ENCODE measurements at places on chromosomes 1 and 21.

- H3K4me1 ChIP-seq: peaks cover 33% of the 10 kb centered on the region
- H3K36me3 ChIP-seq: peaks cover 21% of the 10 kb centered on the region
- peak; percentile 74 for DNase-seq
- H3K27ac ChIP-seq: peak overlapping the region; percentile 60
- H3K27me3 ChIP-seq: no peaks in the 10 kb centered on the region
Observed at GRCh38 chr21:39388038-39388810, 39.3 kb upstream of the HMGN1 start.

DNA sequence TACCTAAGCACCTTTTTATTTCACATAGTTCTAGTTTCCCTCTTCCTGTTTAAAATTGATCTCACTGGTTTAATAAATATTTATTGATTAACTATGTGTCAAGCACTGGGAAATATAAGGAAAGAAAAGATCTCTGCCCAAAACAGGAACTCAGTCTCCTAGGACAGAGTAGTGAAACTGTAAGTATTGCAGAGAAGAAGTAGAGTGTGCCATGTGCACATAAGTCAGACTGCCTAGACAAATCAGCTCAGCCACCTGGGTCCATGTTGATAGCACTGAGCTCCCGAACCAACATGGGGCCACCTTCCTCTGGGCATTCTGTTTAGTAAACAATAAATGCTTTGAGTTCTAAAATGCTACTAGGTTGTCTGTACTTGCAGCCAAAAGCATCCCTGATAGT is 9.8 kb upstream of the SSX2IP start:
- H3K36me3 ChIP-seq: no peaks in the 10 kb centered on the region
- H3K4me1 ChIP-seq: no peaks in the 10 kb centered on the region
- no peak overlapping the region for H3K27ac ChIP-seq

DNA sequence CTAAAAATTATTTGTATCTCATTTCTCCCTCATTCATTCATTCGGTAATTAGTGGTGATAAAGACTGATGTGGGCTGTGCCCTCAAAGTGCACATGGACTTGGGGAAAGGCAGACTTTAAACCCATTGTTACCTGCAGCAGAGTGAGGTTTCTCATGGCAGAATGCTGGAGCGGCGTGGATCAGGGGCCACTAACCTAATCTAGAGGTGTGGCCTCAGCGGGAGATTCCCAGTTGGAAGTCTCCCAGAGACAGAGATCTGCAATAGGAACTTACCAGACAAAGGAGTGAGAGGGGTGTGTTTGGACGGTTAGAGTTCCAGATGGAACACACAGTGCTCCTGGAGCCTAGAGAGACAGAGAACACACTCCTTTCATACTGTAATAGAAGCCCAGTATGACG is 73.5 kb downstream of the VPS26C start:
- no peaks in the 10 kb centered on the region for H3K27me3 ChIP-seq
- H3K4me1 ChIP-seq: no peaks in the 10 kb centered on the region
- H3K4me3 ChIP-seq: no peak overlapping the region
- peaks cover 81% of the 10 kb centered on the region for H3K36me3 ChIP-seq

DNA sequence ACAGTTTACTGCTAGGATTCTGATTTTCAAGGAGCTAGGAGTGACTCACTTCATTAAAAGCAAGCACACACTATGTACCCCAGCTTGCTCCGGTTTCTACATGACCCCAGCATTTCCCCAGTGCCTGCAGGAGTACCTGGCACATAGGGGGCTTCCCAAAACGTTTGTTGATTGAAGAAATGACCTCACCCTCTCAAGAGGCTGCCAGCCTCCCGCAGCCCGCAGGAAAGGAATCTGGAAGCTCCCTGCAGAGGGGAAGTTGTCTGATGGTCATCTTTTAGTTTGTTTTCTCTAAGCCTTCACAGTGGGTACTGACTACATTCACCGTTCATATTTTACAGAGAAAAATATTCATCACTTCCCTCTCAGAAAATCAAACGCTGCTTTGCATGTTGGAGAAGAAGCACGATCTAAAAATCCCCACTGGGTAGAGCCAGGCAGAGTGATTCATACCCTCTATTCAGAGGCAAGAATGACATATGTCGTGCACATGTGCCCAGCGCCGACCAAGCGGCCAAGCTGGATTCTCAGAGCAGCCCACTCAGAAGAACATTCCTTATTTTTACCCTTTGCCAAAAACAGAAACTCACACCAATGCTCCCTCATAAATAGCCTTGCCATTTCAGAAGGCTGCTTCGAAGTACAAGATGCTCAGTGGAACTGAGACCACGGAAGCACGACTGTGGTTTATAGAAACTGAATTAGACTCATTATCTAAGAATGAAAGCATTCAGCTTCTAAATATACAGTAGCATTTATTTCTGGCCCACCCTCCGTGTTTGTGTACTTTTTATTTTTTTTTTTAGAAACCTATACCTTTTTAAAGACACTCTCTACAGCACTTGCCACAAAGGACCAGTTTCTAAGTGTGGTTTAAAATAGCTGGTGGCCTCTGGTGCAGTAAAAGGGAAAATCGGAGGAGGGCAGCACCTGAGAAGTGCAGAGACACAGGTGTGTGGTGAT is 143.2 kb downstream of the MIS18A start:
- no peaks in the 10 kb centered on the region for H3K36me3 ChIP-seq
- no peaks in the 10 kb centered on the region for H3K4me1 ChIP-seq
- H3K27ac ChIP-seq: no peak overlapping the region
- peaks cover 20% of the 10 kb centered on the region for H3K27me3 ChIP-seq
- no peak overlapping the region for H3K4me3 ChIP-seq

DNA sequence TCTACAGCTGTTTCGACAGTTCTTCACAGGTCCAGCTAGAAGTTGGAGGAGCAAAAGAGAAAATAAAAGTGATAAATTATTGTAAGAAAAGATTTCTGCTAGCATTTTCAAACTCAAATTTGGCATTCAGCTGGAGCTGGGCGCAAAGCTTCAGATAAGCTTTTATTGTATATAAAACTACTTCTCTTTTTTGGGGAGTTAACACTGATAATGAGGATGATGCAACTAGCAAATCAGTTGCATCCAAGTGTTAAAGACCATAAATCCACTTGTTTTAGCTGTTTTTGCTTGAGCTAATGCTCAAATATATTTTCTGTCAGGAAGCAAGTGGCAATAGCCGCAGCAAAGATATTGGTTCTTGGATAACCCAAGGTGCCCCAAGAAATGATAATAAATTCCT is 127.1 kb upstream of the PKN2 start:
- H3K27ac ChIP-seq: no peak overlapping the region
- H3K4me1 ChIP-seq: no peaks in the 10 kb centered on the region
- H3K4me3 ChIP-seq: no peak overlapping the region
- no peak for DNase-seq

GRCh38 chr1:111891566-111891965 is 97.9 kb downstream of the KCND3 start:
- H3K36me3 ChIP-seq: no peaks in the 10 kb centered on the region
- no peak for DNase-seq

- peaks cover 3% of the 10 kb centered on the region for H3K4me1 ChIP-seq
- no peak overlapping the region for H3K27ac ChIP-seq
- H3K4me3 ChIP-seq: no peak overlapping the region
- no peaks in the 10 kb centered on the region for H3K36me3 ChIP-seq
- no peaks in the 10 kb centered on the region for H3K27me3 ChIP-seq
Observed at GRCh38 chr1:181129771-181130606, 41.5 kb downstream of the IER5 start.

- no peak overlapping the region for H3K27ac ChIP-seq
- H3K27me3 ChIP-seq: no peaks in the 10 kb centered on the region
- no peaks in the 10 kb centered on the region for H3K4me1 ChIP-seq
- H3K36me3 ChIP-seq: peaks cover 55% of the 10 kb centered on the region
Observed at GRCh38 chr21:46443910-46444309, 14.8 kb upstream of the DIP2A start.

GRCh38 chr1:6273380-6273891 is 12.5 kb upstream of the GPR153 start:
- no peak overlapping the region for H3K4me3 ChIP-seq
- H3K36me3 ChIP-seq: no peaks in the 10 kb centered on the region
- no peak for DNase-seq
- no peaks in the 10 kb centered on the region for H3K4me1 ChIP-seq

DNA sequence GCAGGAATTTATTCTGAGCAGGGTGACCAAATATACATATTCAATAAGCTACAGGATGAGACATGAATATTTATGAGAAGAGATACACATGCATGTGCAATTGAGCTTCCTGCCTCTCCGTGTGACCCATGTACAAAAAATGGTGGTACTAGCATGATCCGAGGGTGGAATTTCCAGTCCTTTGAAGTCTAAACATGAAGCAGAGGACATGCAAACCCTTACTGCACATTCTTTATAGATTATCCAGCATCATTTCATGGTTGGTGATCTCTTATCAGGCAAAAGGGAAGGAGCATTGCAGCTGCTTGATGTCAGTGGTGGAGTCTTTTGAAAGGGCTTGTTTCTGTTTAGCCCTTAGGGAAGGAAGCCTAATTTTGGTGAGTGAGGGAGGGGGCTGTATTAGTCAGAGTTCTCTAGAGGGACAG is 448.6 kb downstream of the SETD4 start:
- H3K4me3 ChIP-seq: no peak overlapping the region
- H3K27ac ChIP-seq: no peak overlapping the region
- H3K36me3 ChIP-seq: no peaks in the 10 kb centered on the region
- H3K27me3 ChIP-seq: no peaks in the 10 kb centered on the region
- no peak for DNase-seq

GRCh38 chr1:117616356-117616755 is 10.5 kb downstream of the TENT5C start:
- peaks cover 1% of the 10 kb centered on the region for H3K36me3 ChIP-seq
- H3K4me1 ChIP-seq: no peaks in the 10 kb centered on the region
- no peak overlapping the region for H3K4me3 ChIP-seq
- DNase-seq: no peak
- H3K27ac ChIP-seq: no peak overlapping the region

GRCh38 chr21:15000081-15000480 is 64.7 kb downstream of the NRIP1 start:
- DNase-seq: no peak
- peaks cover 16% of the 10 kb centered on the region for H3K4me1 ChIP-seq
- H3K36me3 ChIP-seq: no peaks in the 10 kb centered on the region
- H3K27me3 ChIP-seq: no peaks in the 10 kb centered on the region
- H3K4me3 ChIP-seq: no peak overlapping the region
- no peak overlapping the region for H3K27ac ChIP-seq

DNA sequence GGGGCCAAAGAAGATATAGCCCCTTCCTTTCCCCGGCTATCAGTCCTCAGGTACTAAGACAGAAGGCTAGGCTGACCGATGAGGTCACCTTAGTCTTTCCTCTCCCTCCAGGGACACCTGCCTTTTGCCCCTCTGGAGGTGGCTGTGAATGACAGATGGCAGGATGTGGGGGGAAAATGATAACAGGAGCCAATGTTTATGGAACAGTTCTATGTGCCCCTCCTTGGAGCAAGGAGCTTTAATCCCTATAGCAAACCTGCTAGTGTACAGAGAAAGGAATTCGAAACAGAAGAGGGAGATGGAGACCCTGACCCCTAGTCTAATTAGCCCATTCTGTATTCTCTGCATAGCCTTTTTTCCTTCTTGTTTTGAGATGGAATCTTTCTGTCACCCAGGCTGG is 28.1 kb downstream of the SERINC2 start:
- H3K27me3 ChIP-seq: no peaks in the 10 kb centered on the region
- no peak overlapping the region for H3K27ac ChIP-seq
- H3K4me1 ChIP-seq: no peaks in the 10 kb centered on the region
- no peak for DNase-seq
- H3K4me3 ChIP-seq: no peak overlapping the region

- no peaks in the 10 kb centered on the region for H3K4me1 ChIP-seq
- H3K4me3 ChIP-seq: no peak overlapping the region
- H3K27ac ChIP-seq: no peak overlapping the region
- no peaks in the 10 kb centered on the region for H3K27me3 ChIP-seq
- no peak for DNase-seq
Observed at GRCh38 chr1:66873111-66873510, 51.5 kb downstream of the DNAI4 start.

DNA sequence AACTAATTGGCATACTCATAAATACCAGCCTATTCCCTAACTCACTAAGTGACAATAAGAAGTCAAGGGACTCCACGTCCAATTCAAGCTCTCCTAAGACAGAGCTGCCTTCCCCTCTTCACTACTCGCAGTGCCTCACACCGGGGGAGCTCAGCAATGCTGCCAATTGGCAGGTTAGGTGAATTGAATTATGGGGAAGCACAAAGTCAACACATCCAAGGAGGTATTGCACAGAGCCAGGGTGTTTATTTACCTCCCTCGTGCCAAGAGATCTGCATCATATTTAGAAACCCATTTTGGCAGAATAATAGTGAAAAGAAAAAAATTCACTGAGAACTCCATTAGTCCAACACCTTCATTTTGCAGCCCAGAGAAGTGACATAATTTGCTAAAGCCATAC is 20.4 kb upstream of the TNR start:
- H3K27ac ChIP-seq: no peak overlapping the region
- H3K4me1 ChIP-seq: no peaks in the 10 kb centered on the region
- H3K27me3 ChIP-seq: peaks cover 13% of the 10 kb centered on the region
- no peaks in the 10 kb centered on the region for H3K36me3 ChIP-seq
- DNase-seq: no peak

- DNase-seq: no peak
- H3K27ac ChIP-seq: peak overlapping the region; percentile 46
- peaks cover 11% of the 10 kb centered on the region for H3K4me1 ChIP-seq
- no peak overlapping the region for H3K4me3 ChIP-seq
Observed at GRCh38 chr1:107942814-107943213, 22.2 kb downstream of the VAV3 start.

DNA sequence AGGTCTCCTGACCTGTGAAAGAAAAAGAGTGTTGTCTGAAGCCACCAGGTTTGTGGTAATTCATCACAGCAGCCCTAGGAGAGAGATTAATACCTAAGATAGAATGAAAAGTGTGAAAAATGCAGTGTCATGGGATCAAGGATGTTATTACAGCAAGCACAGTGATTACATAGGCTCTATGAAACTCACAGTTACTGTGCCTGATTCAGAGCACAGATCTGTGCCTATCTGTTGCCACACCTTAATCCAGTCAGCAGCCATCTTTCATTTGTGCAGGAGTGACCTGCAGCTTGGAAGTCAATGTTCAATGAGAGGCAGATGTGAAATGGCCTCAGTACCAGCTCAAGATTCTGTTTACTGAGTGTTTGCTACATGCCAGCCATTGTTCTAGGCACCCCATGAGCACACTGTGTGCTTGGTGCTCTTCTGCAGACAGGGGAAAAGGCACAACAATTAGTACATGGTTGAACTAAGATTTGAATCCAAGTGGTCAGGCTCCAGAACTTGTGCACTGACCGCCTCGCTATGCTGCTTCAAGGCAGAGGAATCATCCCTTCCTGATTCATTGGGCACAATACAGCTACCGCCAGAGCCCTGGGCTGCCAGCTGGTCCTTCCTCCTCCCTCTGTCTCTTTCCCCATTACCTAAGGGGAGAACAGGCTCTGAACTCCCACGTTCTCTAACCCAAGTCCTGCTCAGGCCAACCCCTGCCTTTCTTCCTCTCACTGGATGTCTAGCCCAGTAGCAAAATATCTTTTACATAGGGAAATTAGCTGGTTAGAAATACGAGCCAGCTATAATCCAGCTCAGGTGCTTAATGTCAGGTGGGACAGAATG is 56.3 kb upstream of the NEK2 start:
- H3K27ac ChIP-seq: no peak overlapping the region
- H3K4me3 ChIP-seq: no peak overlapping the region
- H3K36me3 ChIP-seq: no peaks in the 10 kb centered on the region
- no peak for DNase-seq

- no peak overlapping the region for H3K4me3 ChIP-seq
- H3K4me1 ChIP-seq: no peaks in the 10 kb centered on the region
- no peak for DNase-seq
Observed at GRCh38 chr1:201489643-201490261, 17.2 kb downstream of the CSRP1 start.

- H3K36me3 ChIP-seq: no peaks in the 10 kb centered on the region
- H3K27ac ChIP-seq: no peak overlapping the region
- no peak overlapping the region for H3K4me3 ChIP-seq
- no peaks in the 10 kb centered on the region for H3K27me3 ChIP-seq
- peaks cover 35% of the 10 kb centered on the region for H3K4me1 ChIP-seq
- DNase-seq: no peak
Observed at GRCh38 chr1:9820521-9820920, 3.2 kb downstream of the CLSTN1 start.
